Activated CD4-positive, alpha-beta T cell treated with anti-CD3 and anti-CD28 coated beads, Interleukin-2, amount 10 ng/mL, durations not matched to agents 7 days and 5 days (primary cell): ENCODE measurements at places on chromosomes 11 and 22. TPM values are rescaled to one million over a fixed set of nuclear protein-coding genes. Genes with fewer than 3 reads are reported as not detected.

DNA sequence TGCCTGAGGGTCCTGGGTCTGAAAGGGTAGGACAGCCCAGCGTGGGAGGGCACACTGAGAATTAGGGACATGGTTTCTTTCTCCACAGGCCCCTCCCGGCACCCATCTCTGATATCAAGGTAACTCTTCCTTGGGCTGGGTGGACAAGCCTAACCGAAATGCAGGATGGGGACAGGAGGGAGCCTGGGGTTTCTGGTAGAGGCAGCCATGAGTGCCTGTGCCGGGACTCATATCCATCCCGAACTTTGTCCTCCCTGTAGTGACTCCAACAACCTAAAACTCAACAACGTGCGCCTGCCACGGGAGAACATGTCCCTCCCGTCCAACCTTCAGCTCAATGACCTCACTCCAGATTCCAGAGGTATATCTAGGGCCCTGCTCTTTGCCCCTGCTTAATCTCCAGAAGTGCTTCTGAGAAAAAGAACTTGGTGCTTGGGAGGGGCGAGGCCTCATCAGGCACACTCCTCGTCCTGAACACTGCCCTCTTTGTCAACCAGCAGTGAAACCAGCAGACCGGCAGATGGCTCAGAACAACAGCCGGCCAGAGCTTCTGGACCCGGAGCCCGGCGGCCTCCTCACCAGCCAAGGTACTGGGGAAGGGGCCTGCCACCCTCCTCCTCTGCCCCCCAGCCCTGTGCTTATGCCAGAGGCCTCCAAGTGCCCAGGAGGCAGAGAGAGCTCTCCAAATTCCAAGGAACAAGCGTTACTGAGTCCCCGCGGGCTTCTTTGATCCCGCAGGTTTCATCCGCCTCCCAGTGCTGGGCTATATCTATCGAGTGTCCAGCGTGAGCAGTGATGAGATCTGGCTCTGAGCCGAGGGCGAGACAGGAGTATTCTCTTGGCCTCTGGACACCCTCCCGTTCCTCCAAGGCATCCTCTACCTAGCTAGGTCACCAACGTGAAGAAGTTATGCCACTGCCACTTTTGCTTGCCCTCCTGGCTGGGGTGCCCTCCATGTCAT lies 3.1 kb downstream of the TMEM25 start:
- no peak overlapping the region for H3K27ac ChIP-seq
- no peaks in the 10 kb centered on the region for H3K36me3 ChIP-seq
- no peak for DNase-seq
- peaks cover 20% of the 10 kb centered on the region for H3K4me1 ChIP-seq

Gene NXPE1
- not detected for total RNA-seq

DNA sequence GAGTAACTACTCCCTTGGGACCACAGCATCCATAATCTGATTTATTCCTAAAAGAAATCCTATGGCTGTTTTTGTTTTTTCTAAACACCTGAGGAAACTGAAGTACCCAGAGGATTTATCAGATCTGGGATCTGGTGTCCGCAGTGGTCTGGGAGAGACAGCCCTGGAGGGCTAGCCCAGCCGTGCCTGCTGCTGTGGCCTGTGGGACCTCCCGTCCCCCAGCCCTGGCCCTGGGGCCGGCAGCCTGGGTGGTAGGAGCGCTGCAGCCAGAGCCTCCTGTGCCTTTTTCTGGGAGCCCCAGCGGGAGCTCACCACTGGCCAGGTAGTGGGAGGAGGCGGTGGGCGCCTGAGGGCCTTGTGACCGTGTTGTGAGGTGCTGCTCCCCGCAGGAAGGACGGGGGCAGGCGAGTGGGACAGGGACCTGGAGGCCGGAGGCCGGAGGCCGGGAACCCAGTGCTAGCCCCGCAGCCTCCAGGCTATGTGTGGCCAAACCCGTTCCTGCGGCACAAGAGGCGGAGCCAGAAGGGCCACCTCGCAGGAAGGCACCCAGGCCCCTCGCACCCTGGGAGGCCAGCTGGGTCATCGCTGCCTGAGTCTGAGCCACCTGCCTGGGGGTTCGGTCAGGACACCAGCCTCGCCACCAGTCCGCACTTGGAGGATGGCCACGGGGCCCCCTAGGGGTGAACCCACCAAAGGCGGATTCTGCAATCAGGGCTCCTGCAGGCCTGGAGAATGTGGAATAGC lies 18.2 kb upstream of the C11orf96 start:
- H3K36me3 ChIP-seq = peaks cover 18% of the 10 kb centered on the region
- H3K27ac ChIP-seq = no peak overlapping the region
- peaks cover 16% of the 10 kb centered on the region for H3K4me1 ChIP-seq
- DNase-seq = no peak
- no peaks in the 10 kb centered on the region for H3K27me3 ChIP-seq

Gene RPL3
- total RNA-seq = 1,780 TPM

DNA sequence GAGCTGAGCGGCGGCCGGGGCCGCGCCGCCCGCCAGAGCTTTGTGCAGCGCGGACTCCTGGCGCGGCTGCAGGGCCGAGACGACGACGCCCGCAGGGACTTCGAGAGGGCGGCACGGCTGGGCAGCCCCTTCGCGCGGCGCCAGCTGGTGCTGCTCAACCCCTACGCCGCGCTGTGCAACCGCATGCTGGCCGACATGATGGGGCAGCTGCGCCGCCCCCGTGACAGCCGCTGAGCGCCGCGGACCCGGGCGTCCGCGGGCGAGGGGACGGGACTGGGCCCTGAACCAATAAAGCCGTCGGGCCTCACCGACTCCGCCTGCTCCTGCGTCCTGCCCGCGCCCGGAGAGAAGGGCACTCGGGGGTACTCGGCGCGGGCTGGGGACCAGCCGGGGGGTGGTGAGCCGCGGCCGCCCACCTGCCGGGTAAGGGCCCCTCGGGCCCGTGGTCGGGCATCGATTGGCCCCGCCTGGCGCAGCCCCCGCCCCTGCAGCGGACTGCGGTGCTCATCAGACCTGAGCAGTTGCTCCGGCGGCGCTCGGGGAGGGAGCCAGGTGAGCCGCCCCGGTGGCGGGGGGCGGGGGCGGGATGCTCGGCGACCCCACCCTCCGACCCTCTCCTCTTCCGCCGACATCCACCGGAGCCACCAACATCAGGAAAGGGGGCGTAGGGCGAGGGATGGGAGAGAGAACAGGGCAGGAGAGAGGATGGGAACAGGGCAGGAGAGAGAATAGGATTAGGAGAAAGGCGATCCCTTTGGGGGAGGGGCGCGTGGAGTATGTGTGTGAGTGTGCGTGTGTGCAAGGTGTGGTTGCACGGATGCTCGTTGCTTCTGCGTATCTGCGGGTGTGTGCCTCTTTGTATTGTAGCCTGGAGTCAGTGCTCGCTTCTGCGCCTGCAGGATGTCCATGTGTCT lies at the start of gene TMEM25:
Gene TMEM25, plus strand, starts transcription at position 510 of the 914 bp plus-strand sequence. CDS start 610 bp downstream, outside the sequence.
- H3K36me3 ChIP-seq = peaks cover 4% of the 10 kb centered on the region
- peak within 1 kb of the TSS; percentile 83 for H3K4me3 ChIP-seq
- peak; percentile 73 for DNase-seq
- H3K27ac ChIP-seq = peak within 1 kb of the TSS; percentile 78

Gene BUD13
- total RNA-seq = 39.9 TPM

- no peaks in the 10 kb centered on the region for H3K27me3 ChIP-seq
- no peak overlapping the region for H3K27ac ChIP-seq
- H3K36me3 ChIP-seq = no peaks in the 10 kb centered on the region
- no peak overlapping the region for H3K4me3 ChIP-seq
Observed at GRCh38 chr11:80649186-80649585, 1208.4 kb upstream of the TENM4 start.

DNA sequence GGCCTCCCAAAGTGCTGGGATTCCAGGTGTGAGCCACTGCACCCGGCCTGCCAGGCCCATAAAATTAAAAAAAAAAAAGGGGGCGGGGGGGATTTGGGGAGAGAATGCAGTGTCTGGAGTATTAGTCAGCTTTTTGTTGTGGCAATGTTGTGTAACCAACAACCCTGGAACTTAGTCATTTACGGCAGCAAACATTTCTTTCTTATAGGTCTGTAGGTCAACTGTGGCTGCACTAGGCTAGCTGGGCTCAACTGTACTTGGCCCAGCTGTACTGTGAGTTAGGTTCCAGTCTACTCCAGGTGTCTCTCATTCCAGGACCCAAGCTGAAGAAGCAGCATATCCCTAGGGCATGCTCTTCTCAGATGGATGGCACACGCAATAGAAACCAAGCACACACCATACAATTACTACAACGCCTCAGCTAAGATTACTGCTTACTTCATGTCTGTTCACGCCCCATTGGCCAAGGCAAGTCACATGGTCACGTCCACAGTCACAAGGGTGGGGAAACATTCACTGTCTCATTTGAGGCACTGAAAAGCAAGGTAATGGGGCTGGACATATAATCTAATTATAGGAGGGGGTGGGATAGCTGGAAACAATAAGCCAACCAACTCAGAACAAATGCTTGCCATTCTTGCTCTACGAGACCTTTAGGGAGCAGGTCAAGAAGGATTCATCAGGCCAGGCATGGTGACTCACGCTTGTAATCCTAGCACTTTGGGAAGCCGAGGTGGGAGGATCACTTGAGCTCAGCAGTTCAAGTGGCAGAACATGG lies 10.4 kb upstream of the SPINDOC start:
- no peaks in the 10 kb centered on the region for H3K36me3 ChIP-seq
- peaks cover 2% of the 10 kb centered on the region for H3K27me3 ChIP-seq
- no peak overlapping the region for H3K27ac ChIP-seq
- H3K4me3 ChIP-seq = no peak overlapping the region
- no peaks in the 10 kb centered on the region for H3K4me1 ChIP-seq
- no peak for DNase-seq
